ENCODE measurements at places on chromosomes 3 and 15.

DNA sequence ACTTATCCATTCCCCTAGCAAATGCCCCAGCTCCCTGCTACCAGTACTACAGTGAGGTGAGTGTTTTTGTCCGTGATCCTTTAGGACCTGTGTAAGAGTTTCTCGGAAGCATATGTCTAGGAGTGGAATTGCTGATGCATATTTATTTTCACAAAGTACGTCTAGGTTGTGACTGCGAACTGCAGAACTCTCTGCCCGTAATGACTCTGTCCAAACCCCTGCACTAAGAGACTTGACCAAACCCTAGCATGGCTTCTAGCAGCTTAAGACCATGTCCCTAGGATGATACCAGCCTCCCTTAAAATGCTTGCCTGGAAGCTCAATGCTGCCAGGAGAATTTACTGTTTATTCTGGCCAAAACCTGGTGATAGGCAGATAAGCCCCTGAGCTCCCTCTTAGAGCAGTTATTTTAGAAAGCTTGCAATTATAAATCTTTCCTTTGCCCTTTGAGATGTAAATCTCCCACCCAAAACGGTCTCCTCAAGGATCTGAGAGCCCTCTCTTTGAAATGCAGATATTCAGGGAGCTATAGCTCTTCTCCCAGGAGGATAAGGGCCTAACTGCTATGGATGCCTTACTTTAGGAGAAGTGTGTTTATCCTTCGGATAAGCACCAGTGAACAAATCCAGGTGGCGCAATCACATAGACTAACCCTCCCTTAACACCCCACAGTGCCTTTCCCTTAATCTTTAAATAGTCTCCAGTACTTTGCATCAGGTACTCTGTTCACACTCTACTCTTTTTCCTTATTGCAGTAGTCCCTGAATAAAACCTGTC is 14.7 kb upstream of the CA12 start:
- no peak for DNase-seq

DNA sequence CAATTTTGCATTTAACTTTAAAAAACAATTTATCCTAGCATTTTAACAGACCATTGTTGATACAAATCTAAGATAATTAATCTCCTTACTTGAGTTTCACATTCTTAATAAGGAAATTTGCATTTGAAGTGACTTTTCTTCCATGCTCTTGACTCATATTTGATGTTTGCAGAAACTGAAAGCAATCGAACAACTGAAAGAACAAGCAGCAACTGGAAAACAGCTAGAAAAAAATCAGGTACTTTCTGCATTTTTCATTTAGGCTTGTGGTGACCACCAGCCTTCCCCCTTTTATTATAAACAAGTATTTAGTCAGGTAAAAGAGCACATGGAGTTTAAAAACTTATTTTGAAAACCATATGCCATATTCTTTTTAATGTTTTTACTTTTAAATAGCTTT is 20.1 kb upstream of the SELENOT start:
- no peak for DNase-seq

- no peak for DNase-seq
These were observed 163.8 kb upstream of the CTNNB1 start for GRCh38 chr3:41035456-41036022.

GRCh38 chr15:59268168-59268851 is 61.7 kb downstream of the LDHAL6B start:
- DNase-seq, result no peak

DNA sequence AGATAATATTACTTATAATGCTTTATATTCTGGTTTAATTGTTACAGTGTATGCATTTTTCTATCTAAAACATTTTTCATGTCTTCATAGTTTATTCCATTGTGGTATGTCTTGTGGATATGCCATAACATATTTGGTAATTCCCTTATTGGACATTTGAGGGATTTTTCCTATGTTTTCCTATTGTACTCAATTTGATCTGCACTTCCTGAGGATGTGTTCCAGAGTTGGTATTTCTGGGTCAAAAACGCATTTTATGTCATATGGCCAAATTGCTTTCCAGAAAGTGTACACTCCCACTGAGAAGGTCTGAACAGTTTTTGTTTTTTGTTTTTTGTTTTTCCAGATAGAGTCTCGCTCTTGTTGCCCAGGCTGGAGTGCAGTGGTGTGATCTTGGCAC is 6.8 kb downstream of the ARL8B start:
- no peak for DNase-seq

DNA sequence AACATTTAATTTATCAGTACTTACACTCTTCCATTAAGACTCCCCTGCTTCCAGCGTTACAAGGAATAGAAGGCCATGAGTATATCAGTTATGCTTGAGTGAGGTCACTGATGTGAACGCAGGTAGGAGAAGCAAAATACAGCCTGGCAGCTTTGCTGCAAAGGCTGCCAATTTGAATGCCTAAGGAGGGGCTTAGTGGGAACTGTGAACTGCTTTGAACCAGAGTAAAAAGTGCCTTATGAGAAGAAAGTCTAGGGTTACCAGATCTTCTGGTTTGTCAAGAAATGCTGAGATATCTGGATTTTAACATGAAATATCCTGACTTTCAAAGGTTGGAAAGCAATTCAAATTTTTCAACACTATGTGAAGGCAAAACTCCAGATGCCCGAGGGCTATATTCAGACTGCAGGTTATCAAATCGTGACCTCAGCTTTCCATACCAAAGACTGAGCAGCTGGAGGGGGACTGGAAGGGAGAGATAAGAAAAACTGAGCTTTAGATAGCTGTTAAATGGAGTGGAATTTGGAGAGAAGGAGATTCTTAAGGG is 446.3 kb upstream of the NECTIN3 start:
- DNase-seq, result no peak

- DNase-seq, result no peak
These were observed 10.9 kb upstream of the FAM107A start for GRCh38 chr3:58588030-58588614.

GRCh38 chr3:72273615-72274014 is 488.7 kb upstream of the PROK2 start:
- DNase-seq, result peak; percentile 76

GRCh38 chr3:47836986-47837385 is 34.0 kb downstream of the DHX30 start:
- DNase-seq, result no peak

- no peak for DNase-seq
These were observed 56.5 kb downstream of the LRRC28 start for GRCh38 chr15:99307735-99308134.
